ENCODE measurements at places on chromosomes 4 and X.

GRCh38 chr4:115944146-115944905, 830.9 kb upstream of the NDST4 start:
- DNase-seq: no peak

DNA sequence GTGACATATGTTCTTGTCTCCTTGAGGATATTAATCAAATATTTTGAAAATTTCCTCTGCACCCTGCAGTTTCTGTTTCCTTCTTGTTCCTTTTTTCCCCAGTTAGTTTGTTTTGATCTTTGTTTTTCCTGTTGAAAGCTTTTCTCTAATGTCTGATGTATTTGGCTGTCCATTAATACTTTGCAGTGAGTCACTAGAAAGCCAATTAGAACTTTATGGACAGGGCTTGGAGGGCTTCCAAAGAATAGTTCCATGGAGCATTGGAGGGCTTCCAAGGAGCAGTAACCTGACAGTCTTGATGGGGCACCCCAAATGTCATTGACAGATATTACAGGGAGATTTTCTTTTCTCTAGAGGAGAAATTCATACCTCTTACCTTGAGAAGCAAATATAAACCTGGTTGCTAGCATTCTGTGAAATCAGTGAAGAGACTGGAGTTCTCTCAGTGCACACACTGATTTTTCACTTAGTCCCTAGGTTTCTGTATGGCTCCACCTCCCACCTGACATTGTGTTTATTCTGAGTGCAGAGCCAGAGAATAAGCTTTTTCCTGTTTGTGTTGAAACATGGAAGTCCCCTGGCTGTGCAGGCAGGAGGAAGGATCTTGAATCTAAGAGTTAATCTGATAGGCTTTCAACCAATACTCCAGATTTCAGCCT, 26.5 kb downstream of the SPARCL1 start:
- DNase-seq: no peak

DNA sequence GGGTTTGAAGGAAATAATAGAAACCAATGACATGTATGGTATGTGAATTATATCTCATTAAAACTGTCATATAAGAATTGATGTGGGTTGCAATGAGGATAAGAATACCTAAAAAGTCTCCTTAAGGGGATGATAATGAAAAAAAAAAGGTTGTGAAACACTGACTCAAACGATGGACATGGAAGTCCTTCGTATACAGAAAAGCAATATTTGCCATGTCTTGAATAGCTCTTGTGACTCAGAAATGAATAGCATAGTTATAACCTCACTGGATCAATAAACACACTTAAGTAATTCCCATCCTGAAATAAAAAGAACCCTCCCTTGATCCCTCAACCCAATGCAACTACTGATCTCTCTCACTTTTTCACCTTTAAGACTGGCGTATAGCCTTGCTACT, 89.7 kb downstream of the OPHN1 start:
- DNase-seq: no peak

- no peak for DNase-seq
These were observed 29.2 kb downstream of the LGI2 start for GRCh38 chr4:25001509-25001908.

DNA sequence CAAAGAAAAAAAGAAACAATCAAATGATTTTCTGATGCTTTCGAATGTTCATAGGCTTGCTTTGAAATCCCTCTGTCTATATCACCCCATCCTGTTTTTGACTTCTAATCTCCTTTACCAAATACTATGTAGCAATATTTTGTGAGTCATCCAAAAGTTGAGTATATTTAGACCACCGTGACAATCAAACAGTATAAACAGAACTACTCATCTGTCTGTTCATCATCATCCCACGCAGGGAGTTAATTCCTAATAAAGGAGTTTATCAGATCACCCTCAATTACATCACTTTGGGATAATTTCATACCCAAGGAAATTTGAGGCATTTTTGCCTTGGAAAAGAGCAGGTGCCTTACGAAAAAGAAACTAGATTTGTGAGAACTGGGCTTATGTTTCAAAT, 212.9 kb downstream of the CBR4 start:
- no peak for DNase-seq

DNA sequence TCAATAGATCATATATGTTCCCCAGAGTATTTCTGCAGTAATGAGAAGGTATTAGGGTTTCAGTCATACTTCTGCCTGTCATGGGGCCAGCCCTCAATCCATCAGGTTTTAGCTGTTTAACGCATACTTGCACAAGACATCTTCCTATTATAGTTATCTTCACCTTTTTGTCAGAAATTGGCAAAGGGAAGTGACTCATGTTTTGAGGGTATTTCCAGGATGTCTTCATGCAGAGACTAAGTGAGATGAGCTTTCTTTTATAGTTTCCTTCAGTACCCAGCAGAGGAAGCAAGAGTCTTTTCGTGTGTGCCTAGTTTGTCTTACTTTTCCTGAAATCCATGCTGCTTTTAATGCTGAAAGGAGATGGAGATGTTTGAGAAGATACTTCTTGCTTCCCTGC, 9.5 kb downstream of the CSTF2 start:
- DNase-seq: no peak
